ENCODE measurements at places on chromosomes 3 and 15.

- no peak for DNase-seq
Measured at GRCh38 chr3:39387411-39387975, 4.3 kb downstream of the SLC25A38 start.

- no peak for DNase-seq
Measured at GRCh38 chr15:94387442-94387841, 156.1 kb downstream of the MCTP2 start.

DNA sequence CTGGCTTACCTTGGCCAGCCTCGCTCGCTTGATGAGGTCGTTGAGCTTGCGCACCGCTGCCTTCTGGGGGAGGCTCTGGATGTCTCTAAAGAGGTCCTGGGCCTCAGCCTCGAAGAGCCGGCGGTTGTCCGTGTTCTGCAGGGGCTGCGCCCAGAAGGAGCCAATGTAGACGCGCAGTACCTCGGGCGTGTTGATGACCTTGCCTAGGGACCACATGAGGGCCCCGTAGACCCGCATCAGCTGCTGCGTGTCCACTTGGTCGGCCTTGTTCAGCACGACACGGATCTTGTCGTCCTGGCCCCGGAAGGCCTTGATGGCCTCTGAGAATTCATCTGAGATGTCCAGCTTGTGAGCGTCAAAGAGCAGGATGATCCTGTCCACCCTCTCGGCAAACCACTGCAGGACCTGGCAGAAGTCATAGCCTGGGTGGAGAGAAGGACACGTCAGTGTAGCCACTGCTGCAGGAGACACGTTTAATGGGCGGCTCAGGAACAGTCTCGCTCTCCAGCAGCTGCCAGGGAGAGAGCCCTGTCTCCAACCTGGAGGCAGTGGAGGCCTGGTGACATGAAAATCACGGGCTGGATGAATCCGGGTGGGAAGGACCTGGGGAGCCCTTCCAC is 25.5 kb upstream of the SPTBN5 start:
- no peak for DNase-seq

DNA sequence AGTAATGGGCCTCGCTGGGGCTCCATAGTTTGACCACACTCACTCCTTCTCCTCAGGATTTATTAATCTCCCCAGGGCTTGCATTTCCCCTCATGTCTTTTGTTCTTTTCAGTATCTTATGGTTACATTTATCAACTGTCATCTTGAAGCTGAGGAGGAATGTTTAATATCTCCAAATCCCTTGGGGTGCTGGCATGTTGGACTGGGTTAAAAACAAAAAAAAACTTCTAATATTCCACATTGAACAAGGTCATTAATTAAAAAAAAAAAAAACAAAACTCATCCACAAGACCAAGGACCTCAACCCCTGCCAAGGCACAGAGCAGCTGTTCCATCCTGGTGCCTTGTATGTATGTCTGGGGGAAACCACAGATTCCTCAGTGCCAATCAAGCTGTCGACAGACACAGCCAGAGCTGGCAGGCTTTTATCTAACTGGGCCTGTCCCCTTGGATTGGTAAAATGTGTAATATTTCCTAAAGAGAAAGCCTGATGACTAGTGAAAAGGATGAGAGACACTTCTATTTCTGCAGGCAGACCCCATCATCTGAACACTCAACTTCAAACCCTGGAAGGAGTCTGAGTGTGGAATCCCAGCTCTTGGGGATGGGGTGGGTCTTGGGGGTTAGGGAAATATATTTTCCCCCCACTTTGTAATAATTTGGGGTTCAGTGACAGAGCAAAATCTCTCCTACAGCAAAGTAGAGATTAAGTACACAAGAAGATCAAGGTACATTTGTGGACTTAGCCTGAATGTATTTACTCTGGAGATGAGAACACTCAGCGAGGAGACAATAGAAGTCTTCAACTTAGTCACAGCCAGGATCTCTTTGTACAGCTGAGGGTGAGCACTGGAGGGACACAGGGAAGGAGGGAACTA is 69.1 kb downstream of the TTC23 start:
- no peak for DNase-seq

DNA sequence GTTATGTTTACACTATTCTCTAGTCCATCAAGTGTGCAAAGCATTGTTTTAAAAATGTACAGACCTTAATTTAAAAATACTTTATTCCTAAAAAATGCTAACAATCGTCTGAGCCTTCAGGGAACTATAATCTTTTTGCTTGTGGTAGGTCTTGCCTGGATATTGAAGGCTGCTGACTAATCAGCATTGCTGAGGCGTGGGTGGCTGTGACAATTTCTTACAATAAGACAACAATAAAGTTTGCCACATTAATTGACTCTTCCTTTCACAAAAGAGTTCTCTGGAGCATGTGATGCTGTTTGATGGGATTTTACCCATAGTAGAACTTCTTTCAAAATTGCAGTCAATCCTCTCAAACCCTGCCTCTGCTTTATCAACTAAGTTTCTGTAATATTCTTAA is 384.0 kb upstream of the TGFBR2 start:
- DNase-seq, result no peak

GRCh38 chr15:40320931-40321371 is 2.5 kb upstream of the INAFM2 start:
- DNase-seq, result peak; percentile 10

- DNase-seq, result peak; percentile 72
Measured at GRCh38 chr3:31288641-31289100, 244.1 kb upstream of the STT3B start.

DNA sequence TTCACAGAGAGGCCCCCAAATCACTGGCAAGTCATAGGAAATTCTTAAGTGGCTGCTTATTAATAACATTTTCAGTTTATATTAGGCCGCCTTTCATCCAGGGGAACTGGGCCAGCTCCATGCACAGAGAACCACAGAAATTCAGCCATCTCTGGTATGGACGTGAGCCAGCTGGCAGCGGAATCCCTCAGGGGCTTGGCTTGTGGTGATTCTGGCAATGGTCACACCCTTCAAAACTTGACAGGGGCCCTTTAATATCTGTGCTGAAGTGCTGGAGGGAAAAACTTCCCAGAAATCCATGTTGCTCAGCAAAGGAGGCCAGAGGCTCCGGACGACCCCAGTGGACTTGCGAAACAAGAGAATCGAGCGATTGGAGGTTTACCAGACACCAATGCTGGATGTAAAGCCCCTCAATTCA is 11.3 kb downstream of the PRICKLE2 start:
- DNase-seq, result no peak

DNA sequence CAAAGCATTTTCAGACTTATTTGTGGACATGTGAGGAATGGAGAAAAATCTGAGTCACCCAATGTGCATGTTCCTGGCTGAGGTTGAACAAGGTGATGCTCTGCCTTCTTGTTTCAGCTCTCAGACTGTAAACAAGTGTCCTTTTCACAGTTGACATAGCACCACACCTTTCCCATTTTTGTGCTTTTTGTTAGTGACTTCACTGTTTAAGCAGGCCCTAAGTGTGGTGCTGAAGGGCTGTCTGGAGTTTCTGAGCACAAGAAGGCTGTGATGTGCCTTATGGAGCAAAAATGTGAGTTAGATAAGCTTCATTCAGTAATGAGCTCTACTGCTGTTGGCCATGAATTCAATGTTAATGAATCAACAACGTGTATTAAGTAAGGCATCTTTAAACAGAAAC is 20.4 kb downstream of the ABI3BP start:
- DNase-seq, result no peak

- no peak for DNase-seq
Measured at GRCh38 chr15:40360015-40360414, 2.0 kb downstream of the DISP2 start.

- no peak for DNase-seq
Measured at GRCh38 chr3:150177673-150178381, 207.1 kb upstream of the PFN2 start.

DNA sequence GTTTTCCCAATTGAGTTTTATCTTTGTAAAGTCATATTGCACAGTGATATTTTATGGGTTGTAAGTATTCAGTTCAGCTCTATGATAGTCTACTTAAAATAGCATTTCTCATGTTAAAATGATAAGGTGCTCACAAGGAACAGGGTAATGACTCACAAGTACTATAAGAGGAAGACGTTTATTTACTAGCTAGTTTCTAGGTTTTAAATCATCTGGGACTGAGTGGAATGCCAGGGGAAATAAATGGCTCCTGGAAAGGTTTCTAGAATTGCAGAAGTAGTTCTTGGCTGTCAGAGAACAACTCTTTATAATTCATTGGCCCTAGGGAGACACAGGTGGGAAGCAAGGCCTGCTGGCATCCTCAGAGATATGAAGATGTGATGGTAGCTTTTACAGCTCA is 112.8 kb downstream of the CHDH start:
- DNase-seq, result no peak

GRCh38 chr3:184592371-184593219 is 31.0 kb downstream of the EPHB3 start:
- DNase-seq, result no peak

GRCh38 chr3:186990878-186991308 is 60.6 kb downstream of the ST6GAL1 start:
- DNase-seq, result no peak

- DNase-seq, result no peak
Measured at GRCh38 chr3:34218706-34219385, 420.4 kb downstream of the PDCD6IP start.

DNA sequence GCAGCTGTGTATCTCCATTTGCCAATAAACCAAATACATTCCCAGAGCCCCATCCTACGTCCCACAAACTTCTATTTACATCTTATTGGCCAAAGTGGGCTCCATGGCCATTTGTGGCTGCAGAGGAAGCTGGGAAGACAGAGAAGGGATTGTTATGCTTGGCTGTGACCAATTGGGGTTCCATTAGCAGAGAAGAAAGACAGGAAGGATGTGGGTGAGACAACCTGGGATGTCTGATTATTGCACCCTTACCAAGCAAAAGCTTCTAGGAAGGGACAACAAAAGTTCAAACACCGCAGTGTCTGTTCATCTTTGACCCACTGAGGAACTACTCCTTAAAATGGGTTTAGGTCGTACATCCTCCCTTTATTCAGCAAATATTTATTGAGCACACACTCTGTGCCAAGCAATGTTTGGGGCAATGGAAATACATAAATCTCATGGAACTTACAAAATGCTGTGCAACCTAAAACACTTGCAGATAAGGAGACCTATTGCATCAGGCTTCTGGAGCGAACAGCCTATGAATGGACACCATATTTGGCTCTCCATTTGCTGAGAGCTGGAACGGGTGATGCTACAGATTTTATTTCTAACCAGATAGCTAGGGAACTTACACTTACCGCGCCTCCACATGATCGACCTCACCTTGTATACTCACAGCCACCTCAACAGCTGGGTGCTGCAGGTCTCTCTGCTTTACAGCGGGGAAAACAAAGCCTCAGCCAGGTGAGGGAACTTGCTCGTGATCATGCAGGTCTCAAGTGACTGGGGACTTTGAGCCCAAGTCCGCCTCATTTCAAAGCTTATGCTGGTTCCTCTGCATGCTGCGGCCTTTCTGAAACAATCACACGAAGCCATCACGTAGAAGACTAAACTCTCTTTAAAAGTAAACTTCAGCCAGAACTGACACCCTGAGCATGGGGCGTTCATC is 21.4 kb upstream of the NR2E3 start:
- DNase-seq, result no peak

DNA sequence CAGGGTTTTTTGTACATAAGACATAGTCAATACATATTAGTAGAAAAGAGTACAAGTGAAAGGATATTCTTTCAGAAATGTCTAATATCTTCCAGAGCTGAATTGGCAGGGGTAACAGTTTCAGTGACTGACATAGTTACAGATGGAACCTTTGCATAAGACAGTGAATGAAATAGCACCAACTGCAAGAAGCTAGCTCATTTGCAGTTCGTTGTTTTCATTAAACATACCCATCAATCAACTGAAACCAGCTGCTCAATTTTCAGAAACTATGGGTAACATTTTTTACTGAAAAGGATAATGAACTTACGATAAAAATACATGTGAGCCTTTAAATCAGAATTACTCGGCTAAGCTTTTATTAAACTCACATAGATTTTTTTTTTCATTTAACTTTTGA is 93.9 kb upstream of the EPHA3 start:
- DNase-seq, result no peak

- DNase-seq, result no peak
Measured at GRCh38 chr15:70036585-70037291, 61.0 kb downstream of the TLE3 start.

DNA sequence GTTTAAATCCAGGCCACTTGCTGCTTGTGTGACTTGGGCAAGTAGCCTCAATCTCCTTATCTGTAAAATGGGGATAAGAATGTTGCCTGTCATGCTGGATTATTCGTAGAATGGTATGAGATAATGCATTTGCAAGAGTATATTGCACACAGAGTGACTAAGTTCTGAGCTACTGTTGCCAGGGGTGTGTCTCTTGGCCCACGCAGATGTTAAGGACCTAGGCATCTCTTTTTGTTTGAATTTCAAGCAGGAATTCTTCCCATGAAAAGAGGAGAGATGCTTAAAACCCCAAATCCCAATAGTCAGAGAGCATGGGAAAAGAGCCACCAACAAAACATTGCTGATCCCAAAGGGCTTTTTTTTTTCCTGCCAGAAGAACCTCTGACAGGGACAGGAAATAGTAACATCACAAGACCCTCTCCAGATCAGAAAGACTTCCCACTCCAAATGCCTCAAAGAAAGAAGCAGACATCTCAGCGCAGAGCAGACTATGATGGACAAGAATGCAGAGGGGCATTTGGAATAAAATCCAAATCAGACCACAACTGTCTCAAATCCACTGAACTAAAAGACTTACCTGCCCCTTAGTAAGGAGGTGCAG is 90.5 kb downstream of the MRPL46 start:
- no peak for DNase-seq

GRCh38 chr3:151750181-151750580 is 16.5 kb downstream of the AADACL2 start:
- no peak for DNase-seq

DNA sequence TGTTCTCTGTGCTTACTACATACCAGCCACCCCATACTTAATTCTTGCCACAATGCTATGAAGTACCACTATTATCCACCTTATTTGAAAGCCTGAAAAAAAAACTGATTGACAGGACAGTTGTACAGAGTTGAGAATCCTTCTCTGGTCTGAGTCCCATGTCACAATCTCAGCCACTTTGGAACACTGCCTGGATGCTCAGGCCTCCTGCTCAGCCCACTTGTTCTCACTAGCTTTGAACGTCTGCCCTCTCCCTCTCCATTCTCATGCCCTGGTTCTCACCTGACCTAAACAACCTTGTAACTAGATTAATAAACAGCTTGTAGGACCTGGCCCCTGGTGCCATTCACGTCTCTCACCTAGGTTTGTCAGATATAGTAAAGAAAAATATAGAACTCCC is 53.9 kb downstream of the TRIM69 start:
- DNase-seq, result no peak

- no peak for DNase-seq
Measured at GRCh38 chr15:79474252-79474651, 42.1 kb downstream of the MINAR1 start.

GRCh38 chr3:107414325-107414964 is 37.2 kb downstream of the CCDC54 start:
- DNase-seq, result no peak

GRCh38 chr3:138949002-138949418 is 2.0 kb downstream of the FOXL2NB start:
- DNase-seq, result no peak

DNA sequence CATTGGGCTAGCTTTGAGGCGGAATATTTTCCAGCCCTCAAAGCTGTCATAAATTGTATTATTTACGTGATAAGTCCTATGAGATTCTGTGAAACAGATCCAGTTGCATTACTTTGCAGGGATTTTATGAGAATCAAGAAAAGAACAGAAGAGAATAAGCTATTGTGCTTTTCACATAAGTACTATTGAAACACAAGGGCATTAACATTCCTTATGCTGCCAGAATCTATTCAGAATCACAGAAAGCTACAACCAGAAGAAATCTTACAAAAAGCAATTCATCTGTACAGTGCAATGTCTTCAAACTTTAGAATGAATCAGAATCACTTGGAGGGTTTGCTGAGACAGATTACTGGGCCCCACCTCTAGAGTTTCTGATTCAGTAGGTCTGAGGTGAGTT is 10.6 kb upstream of the CACNA1D start:
- DNase-seq, result no peak

All from T1000 (cell line).